ENCODE measurements at places on chromosomes 4 and X.

GRCh38 chrX:33333271-33333670, 121.9 kb upstream of the DMD start:
- DNase-seq = peak; percentile 35

DNA sequence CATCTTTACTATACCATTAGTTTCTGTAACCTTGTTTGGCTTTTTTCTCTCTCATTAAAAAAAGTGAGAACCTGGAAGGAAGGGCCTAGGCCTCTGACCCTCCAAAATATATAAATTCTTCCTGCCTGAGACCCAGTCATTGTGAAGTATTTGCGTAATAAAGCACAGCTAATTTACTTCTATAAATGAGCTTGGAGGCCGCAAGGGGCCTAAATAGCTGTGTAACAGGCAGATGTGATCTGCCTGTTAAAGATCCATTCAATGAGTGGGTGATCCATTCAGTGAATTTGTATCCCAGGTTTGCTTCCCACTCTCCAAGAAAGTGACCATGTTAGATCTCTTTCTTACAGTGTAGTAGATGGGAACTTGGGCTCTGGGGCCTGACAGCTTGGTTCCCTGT, 595 bp upstream of the PYURF start:
- peak; percentile 37 for DNase-seq

DNA sequence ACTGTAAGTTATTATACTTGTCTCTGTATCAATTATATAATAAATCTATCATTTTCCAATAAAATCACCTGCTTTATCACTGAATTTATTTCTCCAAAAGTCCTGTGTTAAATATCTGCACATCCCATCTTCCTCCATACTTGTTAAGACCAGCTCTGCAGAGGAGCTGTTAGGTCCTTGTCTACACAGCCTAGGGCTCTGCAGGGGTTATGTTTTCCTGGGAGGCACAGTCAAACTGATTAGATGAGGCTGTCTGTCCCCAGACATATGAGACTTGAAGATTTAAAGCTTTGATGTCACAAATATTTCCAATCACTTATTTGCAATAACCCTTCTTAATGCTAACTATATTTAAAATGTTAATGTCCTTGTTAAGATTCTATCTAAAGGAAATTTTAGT, 446.8 kb downstream of the TRAM1L1 start:
- no peak for DNase-seq

DNA sequence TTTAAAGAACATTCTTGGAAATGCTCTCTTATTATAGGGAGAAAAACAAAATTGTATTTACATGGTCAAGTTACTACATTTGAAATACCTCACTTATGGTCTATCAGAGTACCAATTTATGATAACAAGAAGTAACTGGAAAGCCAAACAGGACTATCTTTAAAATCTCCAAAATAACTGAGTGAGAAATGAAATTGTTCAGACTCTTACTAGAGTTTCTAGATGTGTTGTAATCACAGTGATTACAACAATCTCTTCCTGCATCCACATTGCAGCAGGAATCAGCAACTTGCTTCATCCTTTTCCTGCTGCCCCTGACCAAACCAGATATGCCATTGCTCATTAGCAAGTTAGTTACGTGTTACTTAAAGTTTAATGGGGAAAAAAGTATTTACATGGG, 245.2 kb upstream of the SMIM31 start:
- no peak for DNase-seq

GRCh38 chrX:41971346-41971745, 48.0 kb upstream of the CASK start:
- DNase-seq = no peak

GRCh38 chrX:125436855-125437254, 117.2 kb downstream of the TEX13C start:
- peak; percentile 50 for DNase-seq

DNA sequence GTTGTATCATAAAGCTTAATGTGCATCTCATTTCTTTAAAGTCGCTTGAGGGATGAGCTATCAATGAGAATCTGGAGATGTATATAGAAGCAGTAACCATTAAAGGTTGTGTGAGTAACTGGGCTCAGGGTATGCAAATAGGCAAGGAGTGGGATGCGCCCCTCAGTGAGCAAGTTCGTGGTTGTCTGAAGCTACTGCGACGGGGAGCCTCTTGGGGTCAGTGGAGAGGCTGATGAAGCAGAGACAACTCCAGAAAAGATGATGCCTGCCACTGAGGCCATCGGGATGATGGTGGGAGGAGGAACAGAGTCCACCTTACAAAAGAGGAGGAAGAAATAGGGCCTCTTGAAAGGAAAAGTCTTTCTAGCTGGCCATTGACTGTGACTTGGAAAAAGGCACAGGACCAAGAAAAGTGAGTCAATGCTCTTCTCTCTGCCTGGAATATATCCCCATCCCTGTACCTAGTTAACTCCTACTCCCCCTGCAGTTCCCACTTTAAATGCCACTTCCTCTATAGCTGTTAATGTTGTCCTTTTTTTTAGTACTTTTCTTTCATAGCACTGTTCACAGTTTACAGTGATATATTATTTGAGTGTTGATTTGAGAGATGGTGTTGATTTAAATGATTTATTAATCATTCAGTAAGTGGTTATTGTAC, 51.4 kb upstream of the LSM6 start:
- DNase-seq = peak; percentile 71

DNA sequence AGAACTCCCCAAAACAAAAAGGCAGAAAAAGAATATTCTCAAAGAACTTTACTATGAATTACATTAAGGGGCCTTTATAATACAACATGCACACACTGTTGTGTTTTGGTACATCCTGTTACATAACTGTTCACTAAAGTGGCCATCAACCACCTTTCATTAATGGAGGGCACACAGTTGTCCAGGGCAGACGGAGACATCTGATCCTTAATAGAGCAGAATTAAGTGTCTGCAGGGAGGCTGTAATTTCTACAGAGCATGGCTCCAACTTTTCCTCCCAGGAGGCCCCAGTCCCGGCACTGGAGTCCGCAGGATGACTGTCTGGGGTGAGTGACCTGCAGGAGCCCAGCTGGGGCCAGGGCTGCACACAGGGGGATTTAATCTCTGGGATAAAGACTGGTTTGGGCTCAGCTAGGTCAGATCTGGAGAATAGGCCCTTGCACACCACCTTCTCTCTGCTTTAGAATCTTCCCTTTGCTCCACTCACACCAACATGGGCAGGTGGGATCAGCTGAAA, 233.4 kb downstream of the MAML3 start:
- DNase-seq = no peak
